ENCODE measurements at places on chromosomes 7 and 10.
A peak's percentile ranks its signal among the peaks of the same experiment; 100 is the strongest.

- no peak for DNase-seq
Measured at GRCh38 chr7:28733035-28733434, 225.1 kb downstream of the TRIL start.

DNA sequence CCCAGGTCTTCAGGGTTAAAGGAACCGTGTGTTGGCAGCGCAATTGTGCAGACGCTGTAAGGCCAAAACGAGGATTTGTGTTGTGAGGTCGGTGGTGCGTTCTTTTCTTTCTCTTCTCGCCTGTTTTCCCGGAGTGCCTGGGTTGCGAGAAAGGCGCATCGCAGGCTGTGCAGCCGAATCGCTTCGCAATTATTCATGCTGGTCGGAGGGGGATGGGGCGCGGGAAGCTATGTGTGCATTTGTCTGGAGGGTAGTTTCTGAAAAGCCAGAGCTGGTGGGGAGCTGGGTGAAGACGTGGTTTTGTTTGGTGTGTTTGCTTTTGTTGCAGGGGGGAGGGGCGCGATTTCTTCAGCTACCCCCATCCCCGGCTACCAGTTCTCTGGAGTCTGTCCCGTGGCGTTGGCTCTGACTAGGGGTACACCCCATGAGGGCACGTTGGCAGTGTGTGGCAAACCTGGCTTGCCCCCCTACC lies 2.1 kb downstream of the MXI1 start:
- peak; percentile 62 for DNase-seq

DNA sequence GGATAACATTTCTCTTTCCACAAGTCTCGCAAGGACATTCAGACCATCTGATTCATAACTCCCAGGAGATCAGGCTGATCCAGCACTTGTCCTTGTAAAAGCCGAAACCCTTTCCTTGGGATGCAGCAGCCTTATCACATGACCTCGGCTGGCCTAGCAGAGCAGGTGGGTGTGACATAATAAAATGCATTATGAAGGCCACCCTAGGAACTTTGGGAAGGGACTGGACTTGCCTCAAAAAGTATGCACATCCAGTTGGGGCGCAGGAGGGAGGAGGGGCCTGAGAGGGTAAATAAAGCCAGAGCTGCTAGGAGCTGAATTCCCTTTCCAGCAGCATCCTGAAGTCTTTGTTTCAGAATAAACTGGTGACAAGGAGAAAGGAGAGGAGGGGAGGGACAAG lies 260.8 kb downstream of the SNX13 start:
- no peak for DNase-seq

DNA sequence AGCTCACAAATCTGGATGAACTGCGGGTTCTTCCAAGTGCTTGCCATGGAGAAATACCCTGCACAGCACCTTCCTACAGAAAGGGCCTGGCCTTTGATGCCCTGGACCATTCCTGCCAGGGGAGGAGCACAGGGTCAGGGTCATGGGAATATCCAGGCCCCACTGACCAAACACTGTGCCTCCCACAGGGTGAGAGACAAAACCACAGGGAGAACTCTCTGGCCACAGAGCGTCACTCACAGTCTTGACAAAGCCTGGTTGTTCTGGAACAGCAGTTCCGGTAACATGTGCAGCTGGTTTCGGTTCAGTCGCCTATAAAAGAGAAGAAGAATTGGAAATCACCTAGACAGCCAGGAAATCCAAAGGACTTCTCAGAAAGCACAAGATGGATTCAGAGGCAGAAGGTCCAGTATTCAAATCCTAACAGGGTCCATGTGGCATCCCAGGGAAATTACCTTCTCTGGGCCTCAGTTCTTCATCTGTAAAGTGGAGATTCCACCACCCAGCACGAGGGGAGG lies 28.1 kb downstream of the SLIT1 start:
- DNase-seq = no peak

- no peak for DNase-seq
Measured at GRCh38 chr10:62437696-62438095, 63.5 kb downstream of the ZNF365 start.

DNA sequence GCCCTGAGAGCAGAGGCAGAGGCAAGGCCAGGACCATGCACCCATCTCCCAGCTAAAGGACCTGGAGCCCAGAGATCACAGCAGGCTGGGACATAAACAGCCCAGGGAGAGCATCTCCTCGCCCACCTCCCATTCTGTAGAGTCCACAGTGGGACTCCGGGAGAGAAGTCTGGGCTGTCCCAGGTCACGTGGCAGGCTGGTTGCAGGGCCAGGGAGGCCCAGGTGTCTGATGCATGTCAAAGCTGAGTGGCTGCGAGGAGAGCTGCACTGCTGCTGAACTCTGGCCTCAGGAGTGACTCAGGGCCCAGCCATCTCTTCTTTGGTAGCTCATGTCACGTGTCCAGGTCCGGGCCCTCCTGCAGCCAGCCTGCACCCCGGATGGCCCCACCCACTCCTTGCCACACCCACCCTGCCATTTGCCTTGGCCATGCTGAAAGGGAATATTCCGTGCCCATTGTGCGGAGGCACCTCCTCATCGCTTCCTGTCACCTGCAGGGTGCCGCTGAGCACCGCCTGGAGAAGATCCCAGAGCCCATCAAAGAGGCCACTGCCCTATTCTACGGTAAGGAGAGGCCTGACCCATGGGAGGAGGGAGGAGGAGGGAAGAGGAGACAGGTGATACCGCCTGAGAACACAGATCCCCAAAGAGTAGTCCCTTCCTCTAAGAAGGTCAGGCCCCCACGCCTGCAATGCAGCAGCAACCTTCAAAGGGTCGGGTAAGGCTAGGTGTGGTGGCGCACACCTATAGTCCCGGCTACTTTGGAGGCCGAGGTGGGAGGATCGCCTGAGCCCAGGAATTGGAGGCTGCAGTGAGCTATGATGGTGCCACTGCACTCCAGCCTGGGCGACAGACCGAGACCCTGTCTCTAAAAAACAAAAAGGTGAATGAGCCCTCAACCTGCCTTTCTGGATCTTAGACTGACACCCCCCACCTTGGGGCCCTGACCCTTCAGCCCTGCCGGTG lies 12.6 kb upstream of the SH2B2 start:
- no peak for DNase-seq

DNA sequence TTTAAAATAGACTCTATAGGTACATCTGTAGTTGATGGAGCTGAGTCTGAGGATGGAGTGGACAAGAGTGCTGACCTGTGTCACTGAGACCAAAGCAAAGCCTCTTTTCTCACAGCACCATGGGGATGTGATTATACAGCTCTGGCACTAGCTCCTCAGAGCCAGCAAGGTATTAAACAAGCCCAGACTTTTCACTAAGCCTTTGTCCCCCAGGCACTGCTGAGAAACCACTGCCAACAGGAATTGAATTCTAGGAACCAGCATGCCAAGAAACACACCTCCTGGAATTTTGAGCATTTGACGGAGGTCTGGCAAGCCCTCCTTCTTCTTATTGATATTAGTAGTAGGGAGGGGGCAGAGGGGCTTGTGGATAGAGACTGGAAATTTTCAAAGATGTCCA lies 147.0 kb downstream of the C1GALT1 start:
- DNase-seq = no peak

DNA sequence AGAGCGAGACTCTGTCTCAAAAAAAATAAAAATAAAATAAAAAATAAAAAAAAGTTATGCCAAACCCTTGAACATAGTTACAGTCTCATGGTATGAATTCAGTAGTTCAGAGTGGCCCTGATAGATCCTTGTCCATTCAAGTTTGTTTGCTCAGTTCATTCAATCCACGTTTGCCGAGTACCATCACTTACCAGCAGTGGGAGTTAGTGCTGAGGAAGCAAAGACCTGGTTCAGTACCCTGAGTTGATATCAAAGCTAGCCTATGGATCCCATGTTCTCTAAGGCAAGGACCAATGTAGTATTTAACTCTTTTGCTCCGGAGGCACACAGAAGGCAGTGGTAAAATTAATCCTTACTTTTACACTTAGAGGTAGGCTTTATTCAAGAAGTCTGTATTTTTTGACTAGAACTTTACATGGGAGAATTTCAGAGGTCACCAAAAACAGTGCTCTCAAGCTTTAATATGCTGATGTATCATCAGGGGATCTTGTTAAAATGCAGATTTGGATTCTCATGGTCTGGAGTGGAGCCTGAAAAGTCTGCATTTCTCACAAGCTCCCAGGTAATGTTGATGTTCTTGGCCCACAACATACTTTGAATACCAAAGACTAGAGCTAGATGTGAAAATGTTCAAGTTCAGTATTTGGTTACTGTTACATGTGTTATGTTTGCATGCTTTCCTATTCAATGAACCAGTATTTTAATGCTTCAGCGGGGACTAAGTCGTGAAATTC lies 38.1 kb upstream of the HBP1 start:
- DNase-seq = no peak

- DNase-seq = no peak
Measured at GRCh38 chr7:542131-542712, 22.6 kb upstream of the PDGFA start.

DNA sequence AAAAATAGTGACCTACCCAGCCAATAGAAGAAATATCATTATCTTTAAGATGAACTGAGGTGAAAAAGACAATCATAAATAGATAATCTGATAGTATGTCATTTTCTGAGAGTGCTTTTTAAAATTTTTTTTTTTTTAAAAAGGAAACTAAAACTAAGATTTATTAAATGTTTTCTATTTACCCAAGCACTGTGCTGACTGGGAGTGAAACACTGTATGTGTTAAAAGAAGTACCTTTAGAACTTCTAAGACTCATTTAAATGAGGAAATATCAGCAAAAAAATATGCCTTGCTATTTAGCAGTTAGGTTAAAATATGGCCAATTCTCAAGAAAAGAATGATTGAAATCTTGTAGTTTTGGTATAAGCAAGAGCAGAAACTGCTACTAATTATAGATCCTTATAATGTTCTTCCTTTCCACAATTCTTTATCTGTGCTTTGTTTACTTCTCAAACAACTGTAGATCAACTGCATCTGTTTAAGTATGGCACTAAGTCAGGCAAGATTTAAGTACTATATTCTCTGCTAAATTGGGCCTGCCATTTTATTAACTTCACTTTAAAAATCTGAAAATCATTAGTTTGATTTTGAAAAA lies 39.5 kb upstream of the WNT2 start:
- DNase-seq = no peak

DNA sequence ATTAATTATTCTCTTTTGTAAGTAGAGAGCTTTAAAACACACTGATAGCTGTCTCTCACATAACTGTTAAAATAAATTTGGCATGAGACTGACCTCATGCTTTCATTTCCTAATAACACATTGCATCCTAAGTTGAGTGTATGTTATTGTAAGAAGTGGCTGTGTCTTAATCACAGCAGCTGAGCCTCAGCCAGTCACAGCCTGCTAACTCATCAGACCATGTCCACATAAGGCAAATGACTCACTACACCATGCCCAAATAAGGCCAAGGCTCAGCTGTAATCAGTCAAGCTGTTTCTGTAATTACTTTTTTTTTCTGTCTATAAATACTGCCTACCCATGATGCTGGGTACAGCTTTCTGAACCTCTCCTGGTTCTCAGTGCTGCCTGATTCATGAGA lies 860.9 kb downstream of the XPNPEP1 start:
- DNase-seq = no peak

- no peak for DNase-seq
Measured at GRCh38 chr10:89706011-89706410, 4.6 kb downstream of the KIF20B start.

DNA sequence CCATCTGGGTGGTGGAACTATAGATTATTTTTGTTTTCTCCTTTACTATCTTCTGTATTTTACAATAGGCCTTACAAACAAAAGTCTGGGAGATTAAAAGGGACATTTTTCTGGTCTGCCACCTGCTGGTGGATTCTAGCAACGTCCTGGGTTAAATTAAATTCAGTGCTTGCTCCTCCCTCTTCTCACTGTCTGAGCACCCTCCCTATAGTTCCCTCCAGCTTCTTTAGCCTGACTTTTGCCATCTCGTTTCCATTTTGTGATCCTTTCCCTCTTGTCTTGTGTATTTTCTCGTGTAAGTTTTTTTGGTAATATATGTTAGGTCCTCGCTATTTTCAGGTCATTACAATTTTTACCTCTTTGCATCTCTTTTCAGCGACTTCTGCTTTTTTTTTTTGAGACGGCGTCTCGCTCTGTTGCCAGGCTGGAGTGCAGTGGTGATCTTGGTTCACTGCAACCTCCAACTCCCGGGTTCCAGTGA lies 16.1 kb downstream of the ANKRD16 start:
- DNase-seq = peak; percentile 39

DNA sequence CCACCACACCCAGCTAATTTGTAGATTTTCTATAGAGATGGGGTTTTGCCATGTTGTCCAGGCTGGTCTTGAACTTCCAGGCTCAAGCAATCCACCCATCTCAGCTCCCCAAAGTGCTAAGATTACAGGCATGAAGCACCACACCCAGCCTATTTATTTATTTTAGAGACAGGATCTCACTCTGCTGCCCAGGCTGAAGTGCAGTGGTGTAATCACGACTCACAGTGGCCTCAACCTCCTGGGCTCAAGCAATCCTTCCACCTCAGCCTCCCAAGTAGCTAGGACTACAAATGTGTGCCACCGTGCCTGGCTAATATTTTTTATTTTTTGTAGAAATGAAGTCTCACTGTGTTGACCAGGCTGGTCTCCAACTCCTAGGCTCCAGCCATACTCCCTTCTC lies 6.9 kb upstream of the FRAT2 start:
- DNase-seq = no peak

GRCh38 chr7:107043491-107043890 lies 1.0 kb upstream of the PRKAR2B start:
- no peak for DNase-seq

DNA sequence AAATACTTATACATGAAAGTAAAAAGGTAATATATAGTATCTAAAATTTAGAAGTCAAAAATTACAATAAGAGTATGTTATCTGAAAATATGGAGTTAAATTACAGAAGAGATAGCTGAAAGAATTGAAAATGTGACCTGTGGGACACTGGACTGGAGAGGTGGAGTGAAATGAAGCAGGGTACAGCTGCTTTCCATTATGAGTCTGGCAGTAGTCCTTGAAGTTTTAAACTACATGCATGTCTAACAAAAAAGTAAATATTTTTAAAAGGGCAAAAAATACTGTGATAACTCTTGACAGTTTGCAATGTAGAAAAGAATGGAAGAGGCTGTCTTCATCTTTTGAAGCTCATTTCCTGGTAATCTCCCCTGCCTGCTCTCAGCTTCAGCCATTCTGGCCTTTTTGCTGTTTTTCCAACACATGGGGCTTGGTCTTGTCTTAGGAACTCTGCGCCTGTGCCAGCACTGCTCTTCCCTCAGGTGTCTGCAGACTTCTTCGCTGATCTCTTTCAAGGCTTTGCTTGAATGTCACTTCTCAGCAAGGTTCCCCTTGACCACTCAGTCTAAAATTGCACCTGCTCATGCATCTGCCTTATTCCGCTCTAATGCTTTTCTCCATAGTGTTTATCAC lies 36.9 kb downstream of the PTPRZ1 start:
- no peak for DNase-seq

GRCh38 chr7:120742372-120742771 lies 115.6 kb downstream of the TSPAN12 start:
- DNase-seq = no peak

GRCh38 chr7:98110249-98111022 lies 3.8 kb downstream of the LMTK2 start:
- no peak for DNase-seq

All from stimulated activated CD4-positive, alpha-beta T cell treated with anti-CD3 and anti-CD28 coated beads, Interleukin-12 subunit alpha, Interleukin-12 subunit beta, amount 100 ng/mL, for 24 hours (primary cell).